GM23338 (cell line): ENCODE measurements at places on chromosomes 16 and 17. TPM values are rescaled to one million over a fixed set of nuclear protein-coding genes. Genes with fewer than 3 reads are reported as not detected.

DNA sequence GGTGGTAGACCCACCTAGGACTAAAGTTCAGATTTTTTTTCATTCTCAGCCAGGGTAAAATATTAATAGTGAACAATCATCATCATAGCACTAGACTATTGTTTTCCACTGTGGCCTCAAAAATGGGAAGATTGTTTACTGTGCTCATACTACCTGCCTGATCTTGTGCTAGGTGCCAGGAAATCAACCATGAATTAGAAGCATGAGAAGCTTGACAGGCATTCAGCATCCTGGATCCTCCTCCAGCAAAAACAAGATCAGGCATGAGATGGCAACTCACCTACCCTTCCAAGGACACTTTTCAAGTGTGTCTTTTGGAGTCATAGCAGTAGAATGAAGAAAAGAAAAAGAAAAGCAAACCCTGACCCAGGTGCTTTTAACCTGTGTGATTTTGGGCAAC lies 174.2 kb downstream of the CYLD start:
- no peak for DNase-seq

- DNase-seq, result no peak
Measured at GRCh38 chr17:27895940-27896535, 2.9 kb upstream of the LYRM9 start.

DNA sequence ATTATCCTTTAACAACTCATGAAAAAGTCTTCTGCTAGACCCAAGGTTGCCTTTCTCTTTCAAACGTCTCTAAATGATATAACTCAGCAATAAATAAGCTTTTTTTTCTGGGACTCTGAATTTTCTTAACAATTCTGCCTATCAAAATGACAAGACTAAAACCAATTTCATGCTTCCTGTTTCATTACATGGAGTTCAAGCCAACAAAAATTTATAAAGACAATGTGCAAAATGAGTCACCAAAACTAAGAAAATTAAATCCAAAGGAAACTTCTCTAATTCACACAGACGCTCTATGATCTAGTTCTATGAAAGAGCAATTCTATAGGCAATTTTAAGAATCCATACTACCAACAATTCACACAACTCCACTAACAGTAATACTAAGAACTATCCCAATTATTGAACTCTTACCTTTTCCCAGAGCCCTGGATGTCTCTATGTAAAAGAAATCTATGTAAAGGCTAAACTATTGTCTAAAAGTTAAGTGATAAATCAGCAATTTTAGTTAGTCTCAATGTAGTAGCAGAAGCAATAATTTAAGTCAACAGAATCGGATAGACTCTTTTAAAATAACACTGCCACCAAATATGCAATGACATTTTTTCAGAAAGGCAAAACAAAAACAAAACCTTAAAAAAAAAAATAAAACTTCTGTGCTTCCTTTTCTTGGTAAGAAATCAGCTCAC lies 44.2 kb downstream of the ZZEF1 start:
- DNase-seq, result no peak

DNA sequence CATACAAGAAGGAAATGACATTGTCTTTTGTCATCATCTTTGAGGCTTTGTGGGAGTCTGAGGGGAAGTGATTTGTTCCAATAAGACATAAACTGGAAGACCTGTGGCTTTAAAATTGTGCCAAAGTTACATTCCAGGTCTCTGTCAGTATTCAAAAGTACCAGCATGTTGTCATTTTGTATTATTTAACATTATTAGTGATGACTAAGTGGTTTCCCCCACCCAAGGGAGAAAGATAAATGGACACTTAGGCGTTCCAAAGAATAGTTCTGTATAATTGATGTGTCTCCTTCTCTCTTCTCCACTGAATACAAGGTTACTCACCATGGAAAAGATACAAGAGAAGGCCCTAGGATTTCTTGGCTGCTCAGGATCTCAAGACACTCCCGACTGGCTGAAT lies 3.8 kb downstream of the CFAP97D1 start:
- no peak for DNase-seq

DNA sequence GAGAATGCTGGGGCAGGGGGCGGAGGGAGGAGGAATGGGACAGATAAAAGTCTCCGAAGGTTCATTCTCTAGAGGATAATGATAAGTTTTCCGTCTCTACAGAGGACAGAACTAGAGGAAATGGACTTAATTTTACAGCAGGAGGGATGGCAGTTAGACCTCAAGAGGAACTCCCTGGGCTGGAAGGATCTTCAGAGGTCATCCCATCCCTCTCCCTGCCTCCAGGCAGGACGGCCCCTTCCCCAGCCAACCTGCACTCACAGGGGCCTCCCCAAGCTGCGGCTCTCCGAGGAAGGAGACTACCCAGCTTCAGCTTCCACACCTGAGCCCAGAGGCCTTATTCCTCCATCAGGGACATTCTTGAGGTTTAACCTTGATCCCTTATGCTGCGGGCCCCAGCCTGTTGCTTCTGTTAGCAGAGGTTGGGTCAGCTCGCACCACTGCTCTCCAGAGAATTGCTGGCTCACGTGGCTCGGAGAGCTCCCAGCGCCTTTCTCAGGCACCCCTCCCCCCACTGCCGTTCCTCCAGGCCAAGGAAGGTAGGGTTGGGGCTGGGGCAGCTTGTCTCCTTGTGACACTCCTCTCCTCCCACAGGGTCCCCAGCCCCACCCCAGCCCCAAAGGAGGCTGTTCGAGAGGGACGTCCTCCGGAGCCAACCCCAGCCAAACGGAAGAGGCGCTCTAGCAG lies 8.5 kb downstream of the ELOB start:
- no peak for DNase-seq

DNA sequence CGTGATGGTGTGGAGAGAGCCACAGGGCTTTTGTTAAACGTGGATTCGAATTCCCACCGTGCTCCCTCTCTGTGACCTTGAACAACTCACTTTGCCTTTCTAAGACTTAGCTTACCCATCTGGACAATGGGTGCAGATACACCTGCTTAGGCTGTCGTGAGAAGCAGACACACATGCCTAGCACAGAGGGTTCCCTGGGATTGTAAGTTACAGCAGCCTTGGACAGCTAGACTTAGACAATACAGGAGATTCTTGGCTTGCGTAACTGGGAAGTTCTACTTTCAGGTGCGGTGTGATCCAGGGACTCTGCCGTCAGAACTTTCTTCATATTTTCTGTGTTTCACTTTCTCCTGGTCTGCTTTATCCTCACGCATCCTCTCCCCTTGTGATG lies 127.0 kb downstream of the ABCC1 start:
- peak; percentile 17 for DNase-seq

- DNase-seq, result no peak
Measured at GRCh38 chr17:51533821-51534220, 273.5 kb downstream of the UTP18 start.

TBC1D3E gene
- polyA plus RNA-seq, result not detected in 2 replicates

SMTNL2 gene
- 1.3 and 3.1 TPM in 2 replicates for polyA plus RNA-seq

FBXW10 gene
- not detected in 2 replicates for polyA plus RNA-seq
